Stimulated activated CD8-positive, alpha-beta memory T cell treated with anti-CD3 and anti-CD28 coated beads, Interleukin-15, amount 100 ng/mL, for 4 hours (primary cell): ENCODE measurements at places on chromosomes 11 and 22.

- no peak for DNase-seq
Observed at GRCh38 chr11:1007279-1007678, 29.2 kb downstream of the MUC6 start.

GRCh38 chr11:27812341-27812740, 112.1 kb upstream of the BDNF start:
- no peak for DNase-seq

DNA sequence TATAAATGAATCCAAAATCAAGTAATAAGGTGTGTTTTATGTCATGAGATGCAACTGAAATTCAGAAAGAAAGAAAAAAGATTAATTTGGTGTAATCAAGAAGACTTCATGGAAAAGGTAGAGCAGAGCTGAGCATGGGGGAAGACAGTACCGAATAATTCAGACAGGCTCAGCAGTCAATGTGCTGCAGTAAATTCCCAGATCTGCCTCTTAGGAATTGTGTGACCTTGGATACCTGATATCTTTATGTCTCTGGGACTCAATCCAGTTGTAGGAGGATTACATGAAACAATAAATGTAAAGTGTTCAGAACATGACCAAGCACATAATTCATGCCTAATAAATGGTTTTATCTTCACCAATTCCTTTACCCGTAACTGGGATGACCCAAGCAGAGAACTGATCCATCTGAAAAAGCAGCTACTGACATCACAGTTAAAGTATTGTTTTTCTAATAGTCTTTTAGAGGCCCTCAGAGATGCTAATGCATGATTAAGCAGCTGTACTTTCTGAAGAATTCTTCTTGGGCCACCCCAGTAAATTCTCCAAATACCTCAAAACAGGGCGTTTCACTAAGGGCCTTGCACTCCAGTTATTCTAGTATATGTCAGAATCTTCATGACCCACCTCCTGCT, 7.8 kb downstream of the MS4A12 start:
- no peak for DNase-seq

- DNase-seq, result no peak
Observed at GRCh38 chr11:77819921-77820564, 479 bp downstream of the RSF1 start.

- no peak for DNase-seq
Observed at GRCh38 chr22:22783575-22783974, 104.0 kb upstream of the IGLL5 start.

- DNase-seq, result no peak
Observed at GRCh38 chr22:44645083-44645482, 56.9 kb upstream of the PRR5 start.

GRCh38 chr11:132655187-132655855, 877.0 kb downstream of the OPCML start:
- DNase-seq, result no peak

GRCh38 chr11:60932605-60933356, 8.5 kb downstream of the TMEM132A start:
- no peak for DNase-seq

- DNase-seq, result no peak
Observed at GRCh38 chr22:21106000-21106399, 60.3 kb downstream of the LRRC74B start.

GRCh38 chr22:48953103-48953720, 874.5 kb downstream of the BRD1 start:
- DNase-seq, result no peak

- no peak for DNase-seq
Observed at GRCh38 chr11:109604481-109605400, 182.8 kb downstream of the C11orf87 start.

GRCh38 chr11:121483805-121484480, 31.2 kb upstream of the SORL1-AS1 start:
- no peak for DNase-seq

DNA sequence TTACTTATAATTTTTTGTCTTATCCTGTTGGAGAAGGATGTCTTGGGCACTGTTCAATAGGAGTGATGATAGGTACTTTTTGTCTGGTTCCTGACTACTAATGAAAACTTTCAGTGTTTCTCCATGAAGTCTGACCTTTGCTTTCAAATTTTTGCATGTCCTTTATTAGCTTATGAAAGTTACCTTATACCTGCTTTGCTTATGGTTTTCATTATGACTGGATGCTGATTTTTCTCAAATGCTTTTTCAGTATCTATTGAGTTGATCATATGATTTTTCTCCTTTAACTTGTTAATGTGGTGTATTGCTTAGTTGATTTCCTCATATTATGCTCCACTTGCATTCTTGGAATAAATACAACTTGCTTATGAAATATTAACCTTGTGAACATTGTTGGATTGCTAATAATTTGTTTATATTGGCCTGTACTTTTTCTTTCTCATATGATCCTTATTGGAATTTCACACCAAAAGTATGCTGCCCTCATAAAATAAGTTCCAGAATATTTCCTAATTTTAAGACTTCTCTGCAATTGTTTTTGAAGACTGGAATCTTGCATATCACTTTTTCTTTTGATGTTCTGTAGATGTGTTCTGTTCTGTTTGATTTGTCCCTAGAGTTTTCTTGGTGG, 85.0 kb upstream of the SC5D start:
- DNase-seq, result no peak
